ENCODE measurements at places on chromosomes 7 and 10. TPM values are rescaled to one million over a fixed set of nuclear protein-coding genes. Genes with fewer than 3 reads are reported as not detected.

GRCh38 chr7:34840176-34840785 lies 182.3 kb downstream of the NPSR1 start:
- DNase-seq, result no peak

Gene OR2A2
- total RNA-seq, result not detected

DNA sequence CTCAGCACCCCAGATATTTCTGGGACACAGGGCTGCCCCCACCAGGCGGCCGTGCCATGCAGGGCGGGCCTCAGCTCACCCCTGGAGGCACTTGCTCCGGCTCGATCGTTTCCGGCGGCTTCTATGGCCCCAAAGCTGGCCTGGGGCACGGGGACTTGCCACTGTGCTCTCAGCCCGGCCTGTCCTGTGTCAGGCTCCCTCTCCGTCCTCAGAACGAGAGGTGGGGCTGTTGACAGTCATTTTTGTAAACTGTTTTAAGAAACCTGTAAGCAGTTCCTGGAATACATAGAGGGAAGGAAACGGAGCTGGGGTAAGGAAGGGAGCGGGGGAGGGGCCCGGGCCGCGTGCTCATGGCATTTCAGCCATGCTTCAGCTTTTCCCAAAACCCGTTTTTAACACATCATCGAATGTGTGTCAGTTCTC lies 30.7 kb upstream of the PRKAR1B start:
- DNase-seq, result peak; percentile 42

GRCh38 chr10:111179514-111179913 lies 102.7 kb downstream of the ADRA2A start:
- no peak for DNase-seq

DNA sequence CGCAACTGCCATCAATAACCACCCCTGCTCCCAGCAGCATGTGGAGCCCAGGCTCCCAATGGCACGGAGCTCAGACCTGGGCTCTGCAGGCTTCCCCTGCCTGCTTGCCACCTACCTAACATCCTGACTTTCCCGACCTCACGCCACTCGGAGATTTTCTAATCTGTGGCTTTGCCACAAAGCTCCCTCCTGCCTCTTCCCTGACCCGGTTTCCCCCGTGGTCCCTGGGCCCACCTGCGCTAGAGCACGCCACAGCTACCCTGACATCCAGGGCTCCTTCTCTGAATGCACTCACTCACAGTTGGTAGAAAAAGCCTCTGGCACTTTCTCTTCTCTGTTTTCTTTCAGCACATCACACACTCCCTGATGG lies 20.0 kb downstream of the PITRM1 start:
- DNase-seq, result no peak

DNA sequence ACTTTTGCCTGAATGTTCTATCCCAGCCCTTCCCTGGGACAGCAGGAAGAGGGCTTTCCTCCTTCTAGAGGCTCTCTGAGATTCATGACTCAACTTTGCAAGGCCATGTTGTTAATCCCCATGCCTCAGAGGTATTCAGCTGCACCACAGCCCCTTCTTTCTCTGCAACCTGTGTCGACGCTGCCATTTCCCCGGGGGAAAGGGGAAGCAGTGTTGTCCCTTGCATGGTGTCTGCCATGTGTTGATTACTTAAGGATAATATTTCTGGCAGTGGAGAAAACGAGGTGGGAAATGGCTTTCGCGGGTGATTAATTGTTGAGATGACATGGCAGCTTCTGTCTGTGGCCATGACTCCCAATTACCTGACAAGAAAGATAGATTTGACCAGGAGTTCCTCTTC lies 133.1 kb downstream of the SORCS3 start:
- DNase-seq, result no peak

Measured in lower lobe of right lung (tissue), 2 donors.